ENCODE measurements at places on chromosomes 11 and 22.

DNA sequence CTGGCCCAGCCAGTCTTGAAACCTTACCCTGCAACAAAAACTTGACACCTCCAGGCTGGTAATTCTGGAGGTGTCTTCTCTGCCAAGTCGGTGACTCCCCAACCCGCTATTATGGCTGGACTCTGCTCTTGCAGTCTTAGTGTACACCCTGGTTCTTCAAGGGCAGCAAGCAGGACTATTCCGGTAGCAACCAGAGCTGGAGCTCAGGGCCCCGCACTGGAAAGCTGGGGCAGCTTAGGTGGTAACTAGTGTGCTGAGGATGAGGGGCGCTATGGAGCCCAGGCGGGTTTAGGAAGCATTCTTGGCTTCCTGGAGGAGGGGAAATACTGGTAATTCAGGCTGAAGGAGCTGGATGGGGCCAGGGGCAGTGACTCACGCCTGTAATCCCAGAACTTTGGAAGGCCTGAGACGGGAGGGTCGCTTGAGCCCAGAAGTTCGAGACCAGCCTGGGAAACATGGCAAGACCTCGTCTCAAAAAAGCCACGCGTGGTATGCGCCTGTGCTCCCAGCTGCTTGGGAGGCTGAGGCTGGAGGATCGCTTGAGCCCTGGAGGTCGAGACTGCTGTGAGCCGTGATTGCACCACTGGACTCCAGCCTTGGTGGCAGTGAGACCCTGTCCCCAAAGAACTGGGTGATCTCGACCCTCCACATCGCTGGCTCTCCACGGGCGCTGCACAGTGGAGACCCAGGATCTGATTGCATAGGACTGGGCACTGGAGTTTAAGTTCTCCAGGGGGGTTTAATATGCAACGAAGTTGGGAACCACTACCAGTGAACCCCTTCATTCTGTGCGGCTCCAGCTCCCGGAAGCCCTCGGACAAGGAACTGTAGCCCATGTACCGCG is 10.6 kb upstream of the AIFM3 start:
- peak; percentile 77 for DNase-seq

GRCh38 chr22:37121887-37122591 is 12.5 kb upstream of the TMPRSS6 start:
- peak; percentile 50 for DNase-seq

- DNase-seq = no peak
These were observed 53.9 kb downstream of the AMOTL1 start for GRCh38 chr11:94822080-94822479.

DNA sequence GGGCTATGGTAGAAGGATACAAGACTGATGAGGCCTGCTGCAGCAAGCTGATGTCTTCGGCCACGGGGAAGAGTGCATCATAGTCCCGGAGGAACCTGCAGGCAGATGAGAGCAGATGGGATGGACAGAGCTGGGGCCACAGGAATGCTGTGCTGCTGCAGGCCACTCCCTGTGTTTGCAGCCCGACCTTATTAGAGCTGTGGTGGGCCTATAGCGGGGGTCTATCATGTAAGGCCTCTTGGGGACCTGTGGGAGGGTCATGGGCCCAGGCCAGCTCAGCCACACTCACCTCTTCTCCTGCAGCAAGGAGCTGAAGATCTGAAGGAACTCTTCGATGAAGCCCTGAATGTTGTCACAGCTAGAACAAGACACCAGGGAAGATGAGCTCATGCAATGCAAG is 31.9 kb downstream of the ASCC2 start:
- DNase-seq = no peak

DNA sequence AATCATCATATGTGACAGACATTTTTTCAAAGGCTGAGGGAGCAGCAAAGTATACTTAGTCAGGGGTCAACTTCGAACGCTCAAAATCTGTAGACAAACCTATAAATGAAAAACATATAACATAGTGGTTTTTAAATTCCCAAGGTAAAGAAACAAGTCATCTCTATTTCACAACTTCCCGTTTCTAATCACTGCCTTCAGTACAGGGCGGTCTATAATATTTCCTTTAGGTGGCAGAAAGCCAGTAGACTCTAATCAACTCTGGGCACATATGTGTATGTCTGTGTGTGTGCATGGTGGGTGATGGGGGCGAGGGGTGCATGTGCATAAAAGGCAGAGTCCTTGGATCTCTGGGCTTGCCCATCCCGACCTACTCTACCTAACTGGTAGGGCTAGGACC is 55.0 kb upstream of the ARFGAP3 start:
- DNase-seq = peak; percentile 65

DNA sequence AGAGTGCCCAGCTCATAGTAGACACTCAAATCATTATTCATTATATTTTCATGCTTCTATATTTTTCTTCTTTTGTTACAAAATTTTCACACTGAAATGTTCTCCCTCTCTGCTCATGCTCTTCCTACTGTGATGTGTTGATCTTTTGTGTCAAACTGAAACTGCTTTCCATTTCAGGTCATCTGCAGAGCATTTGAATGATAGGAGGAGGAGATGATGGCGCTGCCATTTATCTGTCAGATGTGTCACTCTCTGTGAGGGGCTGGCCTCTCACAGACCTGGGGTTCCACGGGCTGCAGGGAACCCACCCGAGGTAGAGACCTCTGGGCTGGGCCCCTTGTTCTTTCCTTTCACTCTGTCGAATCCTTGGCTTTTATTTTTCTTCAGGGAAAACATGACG is 41.1 kb downstream of the OR10A6 start:
- DNase-seq = no peak

- no peak for DNase-seq
These were observed 643.9 kb downstream of the BRD1 start for GRCh38 chr22:49183826-49184216.

DNA sequence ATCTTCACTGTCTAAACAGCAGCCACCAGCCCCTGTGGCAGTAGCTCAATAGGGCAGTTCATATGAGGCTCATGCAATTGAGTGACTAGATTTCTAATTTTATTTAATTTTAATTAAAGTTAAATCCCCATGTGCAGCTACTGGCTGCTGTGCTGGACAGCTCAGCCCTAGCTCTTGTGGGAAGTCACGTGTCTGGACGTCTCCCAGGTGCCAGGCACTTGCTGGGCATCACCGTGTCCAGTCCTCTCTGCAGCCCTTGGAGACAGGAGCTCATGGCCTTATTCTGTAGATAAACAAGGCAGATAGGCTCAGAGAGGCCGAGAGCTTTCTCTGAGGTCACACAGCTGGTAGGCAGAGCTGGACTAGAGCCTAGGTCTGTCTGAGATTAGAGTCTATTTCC is 95.0 kb downstream of the ARHGAP8 start:
- no peak for DNase-seq

DNA sequence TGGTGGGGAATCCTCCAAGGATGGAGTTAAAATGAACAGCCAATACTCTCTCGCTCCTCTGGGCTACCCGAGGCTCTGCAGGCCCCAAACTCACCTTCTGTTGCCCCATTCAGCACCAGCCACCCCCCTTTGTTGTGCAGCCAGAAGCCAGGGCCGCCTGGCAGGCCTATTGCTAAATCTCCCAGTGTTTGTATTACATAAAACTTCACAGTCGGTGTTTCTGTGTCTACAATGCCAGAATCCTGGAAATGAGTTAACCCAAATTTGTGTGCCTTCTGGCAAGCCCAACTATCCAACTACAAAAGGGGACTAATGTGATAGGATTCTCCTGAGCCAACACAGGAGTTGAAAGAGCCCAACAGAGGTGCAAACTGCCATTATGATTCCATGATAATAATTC is 9.3 kb downstream of the KCNJ5 start:
- no peak for DNase-seq

- no peak for DNase-seq
These were observed 482.0 kb downstream of the KCNA4 start for GRCh38 chr11:29534836-29535235.

DNA sequence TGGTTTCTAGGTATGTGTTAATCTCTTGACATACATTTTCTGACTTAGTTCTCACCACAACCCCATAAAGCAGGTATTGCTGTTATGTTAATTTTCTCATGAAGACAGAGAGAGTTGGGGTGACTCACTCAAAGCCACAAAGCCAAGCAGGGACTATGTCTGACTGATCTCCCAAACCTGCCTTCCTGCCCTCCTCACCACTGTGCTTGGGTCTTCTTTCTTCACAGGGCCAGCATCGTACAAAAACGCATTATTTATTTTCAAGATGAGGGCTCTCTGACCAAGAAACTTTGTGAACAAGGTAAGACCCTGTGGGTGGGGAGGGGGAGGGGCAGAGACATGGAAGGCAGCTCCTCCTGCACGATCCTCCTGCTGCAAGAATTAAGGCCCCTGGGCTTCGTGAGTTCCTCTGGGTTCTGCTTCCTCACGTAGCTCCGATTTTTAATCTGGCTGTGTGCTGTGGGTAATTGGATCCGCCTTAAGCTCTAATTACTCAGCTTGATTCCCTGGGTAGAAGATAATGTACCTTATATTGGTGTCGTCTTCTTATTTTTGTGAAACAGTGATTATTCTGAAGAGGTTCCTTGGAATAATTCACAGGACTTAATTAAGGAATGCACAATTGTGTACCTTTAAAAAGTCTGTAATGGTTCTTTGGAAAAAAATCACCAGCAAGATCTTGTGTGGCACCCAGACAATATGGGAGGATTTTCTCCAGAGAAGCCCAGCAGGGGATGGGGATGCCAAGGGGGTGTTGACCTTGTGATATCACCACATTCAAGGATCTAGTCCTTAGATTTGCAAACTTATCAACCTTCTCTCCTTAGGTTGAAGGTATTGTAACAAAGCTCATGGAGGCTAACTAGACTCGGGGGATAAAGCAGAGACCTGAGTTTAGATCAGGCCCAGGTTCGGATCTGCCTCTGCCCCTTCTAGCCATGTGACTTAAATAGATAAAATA is 112.9 kb downstream of the SPON1 start:
- DNase-seq = no peak

DNA sequence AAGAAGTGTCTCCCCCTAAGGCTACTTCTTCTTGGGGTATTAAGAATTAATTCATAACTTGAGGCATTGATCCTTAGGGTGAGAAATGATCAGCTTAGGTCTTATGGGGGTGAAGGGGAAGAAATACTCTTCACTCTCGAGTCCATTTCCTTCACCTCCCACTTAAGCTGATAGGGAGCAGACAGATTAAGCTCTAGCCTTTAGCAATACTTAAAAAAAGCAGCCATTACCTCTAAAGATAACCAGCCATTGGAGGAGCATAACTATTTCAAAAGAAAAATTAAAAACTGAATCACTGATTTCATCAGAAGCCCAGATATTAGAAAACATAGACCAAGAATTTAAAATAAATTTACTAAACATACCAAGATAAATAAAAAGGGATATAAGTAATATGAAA is 60.5 kb downstream of the ENTHD1 start:
- DNase-seq = no peak

DNA sequence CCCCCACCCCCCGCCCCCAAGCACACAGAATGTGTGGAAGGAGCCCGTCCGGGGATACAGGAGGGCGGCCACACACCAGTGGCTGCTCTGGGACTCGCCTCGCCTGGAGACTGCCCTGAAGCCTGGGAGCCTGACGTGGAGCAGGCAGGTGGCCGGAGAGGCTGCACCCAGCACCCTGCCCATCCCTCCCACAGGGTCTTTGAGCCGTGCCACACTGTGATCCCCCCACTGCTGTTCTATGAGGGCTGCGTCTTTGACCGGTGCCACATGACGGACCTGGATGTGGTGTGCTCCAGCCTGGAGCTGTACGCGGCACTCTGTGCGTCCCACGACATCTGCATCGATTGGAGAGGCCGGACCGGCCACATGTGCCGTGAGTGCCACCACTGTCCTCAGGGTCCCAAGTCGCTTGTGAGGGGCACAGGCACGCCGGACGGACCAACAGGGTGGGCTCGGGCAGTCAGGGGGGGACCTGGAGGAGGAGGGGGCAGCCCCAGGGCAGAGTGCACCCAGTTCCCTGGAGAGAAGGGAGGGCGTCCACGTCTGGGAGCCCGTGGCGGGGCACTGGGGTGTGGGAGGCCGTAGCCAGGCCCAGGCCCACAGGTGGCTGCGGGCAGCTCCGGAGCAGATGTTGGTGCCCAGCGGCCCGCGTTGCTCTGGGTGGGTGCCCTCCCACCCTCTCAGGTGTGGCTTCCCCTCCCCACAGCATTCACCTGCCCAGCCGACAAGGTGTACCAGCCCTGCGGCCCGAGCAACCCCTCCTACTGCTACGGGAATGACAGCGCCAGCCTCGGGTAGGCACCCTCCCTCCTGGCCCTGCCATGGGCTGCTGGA is 27.0 kb upstream of the MUC5B start:
- DNase-seq = no peak

- no peak for DNase-seq
These were observed 1.5 kb upstream of the PLEKHA7 start for GRCh38 chr11:17015627-17016126.

- DNase-seq = no peak
These were observed 599 bp downstream of the TIMM10B start for GRCh38 chr11:6481924-6482275.
